ENCODE measurements at places on chromosomes 3 and 15. TPM values are rescaled to one million over a fixed set of nuclear protein-coding genes. Genes with fewer than 3 reads are reported as not detected.

GRCh38 chr3:120528163-120528562 is 68.0 kb upstream of the NDUFB4 start:
- H3K4me3 ChIP-seq: no peak overlapping the region
- DNase-seq: no peak
- H3K4me1 ChIP-seq: peaks cover 3% of the 10 kb centered on the region
- no peak overlapping the region for H3K27ac ChIP-seq
- H3K27me3 ChIP-seq: no peaks in the 10 kb centered on the region

- DNase-seq: no peak
- H3K27me3 ChIP-seq: no peaks in the 10 kb centered on the region
- no peak within 1 kb of the TSS for H3K27ac ChIP-seq
- H3K4me3 ChIP-seq: peak within 1 kb of the TSS; percentile 72
- H3K4me1 ChIP-seq: peaks cover 10% of the 10 kb centered on the region
Observed at GRCh38 chr15:78264304-78265136, at the start of gene DNAJA4. DNAJA4 (plus strand) TSS chr15:78264562; CDS start chr15:78264764, 202 bp downstream.

DNA sequence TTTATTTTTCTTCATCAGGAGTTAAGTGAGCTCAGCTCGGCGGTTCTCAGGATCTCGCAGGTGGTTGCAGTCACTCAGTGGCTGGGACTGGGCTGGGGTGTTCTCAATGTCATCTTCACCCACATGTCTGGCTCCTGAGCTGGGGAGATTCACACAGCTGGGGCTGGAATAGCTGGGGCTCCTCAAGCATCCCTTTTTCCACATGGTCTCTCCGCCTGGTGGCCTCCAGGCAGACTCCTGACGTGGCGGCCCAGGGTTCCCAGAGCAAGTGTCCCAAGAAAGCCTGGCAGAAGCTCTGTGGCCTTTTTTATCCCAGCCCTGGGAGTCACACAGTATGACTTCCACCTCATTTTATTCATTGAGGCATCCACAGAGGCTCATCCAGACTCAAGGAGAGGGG is 84.1 kb upstream of the ANKRD34C start:
- H3K4me1 ChIP-seq: no peaks in the 10 kb centered on the region
- H3K4me3 ChIP-seq: no peak overlapping the region
- no peaks in the 10 kb centered on the region for H3K36me3 ChIP-seq
- H3K27me3 ChIP-seq: peaks cover 43% of the 10 kb centered on the region
- no peak for DNase-seq
- no peak overlapping the region for H3K27ac ChIP-seq

- H3K36me3 ChIP-seq: peaks cover 80% of the 10 kb centered on the region
- H3K27ac ChIP-seq: no peak overlapping the region
- no peaks in the 10 kb centered on the region for H3K27me3 ChIP-seq
- no peak overlapping the region for H3K4me3 ChIP-seq
Observed at GRCh38 chr15:56234804-56235203, 8.9 kb downstream of the RFX7 start.

- DNase-seq: no peak
- no peaks in the 10 kb centered on the region for H3K4me1 ChIP-seq
- H3K27ac ChIP-seq: no peak overlapping the region
Observed at GRCh38 chr15:91465086-91465485, 365.0 kb downstream of the SV2B start.

GRCh38 chr15:45449916-45450867 is 71.8 kb upstream of the GATM start:
- H3K27me3 ChIP-seq: no peaks in the 10 kb centered on the region
- peak overlapping the region; percentile 85 for H3K27ac ChIP-seq
- H3K4me3 ChIP-seq: no peak overlapping the region
- no peaks in the 10 kb centered on the region for H3K4me1 ChIP-seq
- DNase-seq: no peak

- DNase-seq: no peak
- peaks cover 7% of the 10 kb centered on the region for H3K27me3 ChIP-seq
- H3K4me3 ChIP-seq: peak overlapping the region; percentile 89
- peaks cover 18% of the 10 kb centered on the region for H3K36me3 ChIP-seq
Observed at GRCh38 chr15:97961067-97961954, 808 bp downstream of the ARRDC4 start.

- H3K4me1 ChIP-seq: peaks cover 70% of the 10 kb centered on the region
- no peaks in the 10 kb centered on the region for H3K36me3 ChIP-seq
- peak overlapping the region; percentile 78 for H3K4me3 ChIP-seq
- H3K27ac ChIP-seq: peak overlapping the region; percentile 83
- peaks cover 7% of the 10 kb centered on the region for H3K27me3 ChIP-seq
Observed at GRCh38 chr3:57160076-57160764, 4.9 kb downstream of the IL17RD start.

DNA sequence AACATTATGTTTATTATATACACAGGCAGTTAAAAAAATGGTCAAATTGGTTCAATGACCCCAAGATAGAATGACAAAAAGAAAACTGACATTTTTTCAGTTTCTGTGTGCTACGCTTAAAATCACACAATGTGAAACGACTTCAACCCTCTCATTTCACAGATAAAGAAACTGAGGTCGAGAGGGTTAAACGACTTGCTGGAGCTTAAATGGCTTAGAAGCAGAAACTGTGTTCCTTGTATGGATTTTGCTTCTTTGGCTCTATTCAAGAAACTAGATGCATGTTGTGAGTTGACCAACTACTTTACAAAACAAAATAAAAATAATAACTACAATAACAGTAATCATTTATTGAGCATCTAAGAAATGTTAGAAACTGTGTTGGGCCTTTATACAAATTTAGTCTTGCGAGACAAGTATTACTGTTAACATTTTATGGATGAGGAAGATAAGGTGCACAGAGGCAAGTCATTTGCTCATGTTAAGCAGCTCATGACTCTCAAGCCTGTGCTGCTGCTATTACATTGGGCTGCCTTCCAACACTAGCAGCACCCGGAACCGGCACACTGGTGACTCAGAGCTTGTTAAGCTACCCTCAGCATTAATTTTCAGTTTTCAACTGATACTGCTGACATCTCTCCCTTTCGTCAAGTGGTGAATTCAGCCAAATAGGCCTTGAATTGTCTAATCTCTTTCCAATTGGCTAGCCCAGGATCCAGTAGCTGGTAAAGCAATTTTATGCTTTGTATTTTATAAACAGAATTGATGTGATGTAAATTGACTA is 487.6 kb downstream of the NAALADL2 start:
- DNase-seq: no peak
- H3K27me3 ChIP-seq: no peaks in the 10 kb centered on the region
- H3K4me3 ChIP-seq: no peak overlapping the region
- H3K27ac ChIP-seq: no peak overlapping the region
- peaks cover 4% of the 10 kb centered on the region for H3K36me3 ChIP-seq
- peaks cover 3% of the 10 kb centered on the region for H3K4me1 ChIP-seq

GRCh38 chr15:71639471-71639870 is 170.9 kb upstream of the NR2E3 start:
- no peaks in the 10 kb centered on the region for H3K36me3 ChIP-seq
- H3K4me3 ChIP-seq: no peak overlapping the region
- no peak for DNase-seq
- peaks cover 7% of the 10 kb centered on the region for H3K27me3 ChIP-seq

DNA sequence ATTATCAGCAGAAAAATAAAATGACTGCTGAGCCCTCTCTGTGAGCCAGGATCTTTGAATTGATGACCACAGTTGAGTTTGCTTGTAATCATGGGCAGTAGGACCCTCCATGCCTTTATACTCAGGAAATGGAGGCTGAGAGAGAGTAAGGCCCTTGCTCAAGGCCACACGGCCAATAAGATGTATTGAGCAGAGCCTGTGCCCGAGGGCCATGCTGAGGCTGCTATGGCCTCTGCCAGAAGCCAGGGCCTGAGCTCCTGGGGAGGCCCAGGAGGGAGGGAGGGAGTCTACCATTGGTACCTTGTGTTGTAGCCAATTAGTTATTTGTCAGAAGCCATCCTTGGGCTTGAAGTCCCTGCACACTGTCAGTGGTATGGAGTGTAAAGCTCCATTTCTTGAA is 151.4 kb downstream of the DNAJB8 start:
- peaks cover 27% of the 10 kb centered on the region for H3K4me1 ChIP-seq
- H3K4me3 ChIP-seq: no peak overlapping the region
- H3K36me3 ChIP-seq: peaks cover 3% of the 10 kb centered on the region

DNA sequence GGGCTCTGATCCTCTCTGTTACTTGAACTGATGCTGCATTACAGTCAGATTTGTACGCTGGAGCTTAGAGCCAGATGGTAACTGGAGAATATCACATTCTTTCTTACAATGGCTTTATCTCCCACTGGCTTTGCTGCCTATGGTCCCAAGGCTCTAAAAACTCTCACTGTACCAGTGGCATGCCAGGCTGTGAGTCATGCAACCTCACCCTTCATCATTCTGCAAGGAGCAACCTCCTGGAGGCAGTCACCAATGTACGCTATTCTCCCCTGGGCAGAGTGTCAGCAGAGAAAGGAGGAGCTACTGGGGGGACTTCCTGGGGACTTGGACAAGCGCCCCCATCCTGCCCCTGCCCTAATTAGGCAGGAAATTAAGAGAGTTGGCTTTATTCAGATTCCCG is 97.9 kb upstream of the EIF1B start:
- no peak for DNase-seq
- H3K27ac ChIP-seq: no peak overlapping the region
- no peak overlapping the region for H3K4me3 ChIP-seq

DNA sequence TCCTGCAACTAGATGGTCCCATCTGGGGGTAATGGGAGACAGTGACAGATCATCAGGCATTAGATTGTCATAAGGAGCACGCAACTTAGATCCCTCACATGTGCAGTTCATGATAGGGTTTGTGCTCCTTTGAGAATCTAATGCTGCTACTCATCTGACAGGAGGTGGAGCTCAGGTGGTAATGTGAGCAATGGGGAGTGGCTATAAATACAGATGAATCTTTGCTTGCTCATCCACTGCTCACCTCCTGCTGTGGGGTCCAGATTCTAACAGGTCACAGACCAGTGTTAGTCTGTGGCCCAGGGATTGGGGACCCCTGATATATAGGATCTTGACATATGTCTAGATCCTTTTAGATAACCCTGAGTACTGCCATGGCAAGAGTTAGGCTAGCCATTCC is 52.7 kb downstream of the RASGRF1 start:
- DNase-seq: no peak
- peaks cover 9% of the 10 kb centered on the region for H3K27me3 ChIP-seq
- no peaks in the 10 kb centered on the region for H3K36me3 ChIP-seq
- H3K4me1 ChIP-seq: peaks cover 6% of the 10 kb centered on the region
- H3K27ac ChIP-seq: no peak overlapping the region
- no peak overlapping the region for H3K4me3 ChIP-seq

DNA sequence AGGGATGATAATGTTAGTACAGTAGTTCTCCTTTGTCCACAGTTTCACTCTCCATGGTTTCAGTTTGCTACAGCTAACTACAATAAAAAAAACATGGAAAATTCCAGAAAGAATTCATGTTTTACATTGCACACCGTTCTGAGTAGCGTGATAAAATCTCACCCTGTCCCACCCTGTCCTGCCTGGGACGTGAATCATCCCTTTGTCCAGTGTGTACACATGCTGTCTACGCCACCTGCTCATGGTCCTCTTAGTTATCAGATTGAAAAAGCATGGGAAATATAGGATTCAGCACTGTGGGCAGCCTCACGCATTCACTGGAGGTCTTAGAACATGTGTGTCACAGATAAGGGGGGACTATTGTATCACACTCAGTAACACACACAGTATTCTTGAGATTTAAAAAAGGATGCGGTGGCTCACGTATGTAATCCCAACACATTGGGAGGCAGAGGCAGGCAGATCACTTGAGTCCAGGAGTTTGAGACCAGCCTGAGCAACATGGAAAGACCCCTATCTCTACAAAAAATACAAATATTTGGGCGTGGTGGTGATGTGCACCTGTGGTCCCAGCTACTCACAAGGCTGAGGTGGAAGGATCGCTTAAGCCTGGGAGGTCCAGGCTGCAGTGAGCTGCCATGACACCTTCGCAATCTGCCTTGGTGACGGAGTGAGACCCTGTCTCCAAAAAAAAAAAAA is 8.7 kb upstream of the FLNB start:
- H3K27ac ChIP-seq: peak overlapping the region; percentile 99
- no peak for DNase-seq
- peak overlapping the region; percentile 27 for H3K4me3 ChIP-seq
- no peaks in the 10 kb centered on the region for H3K36me3 ChIP-seq
- peaks cover 20% of the 10 kb centered on the region for H3K4me1 ChIP-seq
- H3K27me3 ChIP-seq: no peaks in the 10 kb centered on the region

DNA sequence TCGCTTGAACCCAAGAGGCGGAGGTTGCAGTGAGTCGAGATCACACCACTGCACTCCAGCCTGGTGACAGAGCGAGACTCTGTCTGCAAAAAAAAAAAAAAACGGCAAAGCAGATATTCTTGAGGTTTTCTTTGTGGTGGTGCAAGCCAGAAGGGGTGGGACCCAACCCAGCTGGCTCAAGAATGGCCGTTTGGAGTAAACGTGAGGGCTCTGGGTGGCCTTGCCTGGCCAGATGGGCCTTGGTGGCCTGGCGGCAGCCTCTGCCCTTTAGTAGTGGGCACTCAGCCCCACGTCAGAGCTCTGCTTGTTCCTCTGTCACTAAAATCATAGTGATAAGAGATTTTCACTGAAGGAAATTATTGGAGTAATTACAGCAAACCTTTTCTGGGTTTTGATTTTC is 50.5 kb downstream of the ATP1B3 start:
- H3K4me3 ChIP-seq: no peak overlapping the region
- H3K27me3 ChIP-seq: no peaks in the 10 kb centered on the region

- H3K4me3 ChIP-seq: no peak overlapping the region
- H3K27me3 ChIP-seq: no peaks in the 10 kb centered on the region
- DNase-seq: no peak
- no peaks in the 10 kb centered on the region for H3K4me1 ChIP-seq
- H3K27ac ChIP-seq: no peak overlapping the region
Observed at GRCh38 chr3:67006460-67006859, 8.4 kb downstream of the KBTBD8 start.

- peaks cover 33% of the 10 kb centered on the region for H3K27me3 ChIP-seq
- H3K4me3 ChIP-seq: no peak overlapping the region
- H3K36me3 ChIP-seq: no peaks in the 10 kb centered on the region
- no peak for DNase-seq
- H3K4me1 ChIP-seq: peaks cover 9% of the 10 kb centered on the region
Observed at GRCh38 chr3:186380622-186381380, 18.8 kb upstream of the DGKG start.

GRCh38 chr15:46061002-46061401 is 426.2 kb downstream of the SQOR start:
- H3K4me3 ChIP-seq: no peak overlapping the region
- no peak for DNase-seq
- H3K4me1 ChIP-seq: no peaks in the 10 kb centered on the region
- no peaks in the 10 kb centered on the region for H3K27me3 ChIP-seq

DNA sequence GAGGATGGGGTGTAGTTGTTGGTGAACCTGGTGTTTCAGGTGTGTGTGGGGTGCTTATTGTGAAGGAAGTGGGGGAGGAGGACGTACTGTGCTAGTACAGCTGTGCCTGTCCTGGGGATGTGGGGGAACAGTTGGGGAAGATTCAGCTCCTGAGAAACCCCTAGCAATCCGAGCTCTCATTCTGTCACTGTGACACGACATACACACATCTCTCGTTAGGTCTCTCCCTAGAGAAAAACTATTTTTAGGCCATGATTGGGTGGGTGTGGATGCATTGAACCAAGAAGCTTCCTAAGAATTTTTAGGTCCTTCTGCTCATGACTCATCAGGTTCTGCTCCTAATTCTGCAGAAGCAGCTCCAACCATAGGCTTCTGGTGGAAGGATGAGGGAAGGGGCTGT is 54.3 kb downstream of the SLC30A4 start:
- H3K4me3 ChIP-seq: no peak overlapping the region
- no peak overlapping the region for H3K27ac ChIP-seq
- no peaks in the 10 kb centered on the region for H3K4me1 ChIP-seq
- DNase-seq: no peak
- H3K27me3 ChIP-seq: peaks cover 24% of the 10 kb centered on the region
- H3K36me3 ChIP-seq: no peaks in the 10 kb centered on the region

PGBD4 gene
- total RNA-seq: 2.4 TPM

LRRC57 gene
- total RNA-seq: 29.0 TPM

TLR9 gene
- total RNA-seq: 0.22 TPM

CLEC3B gene
- total RNA-seq: 0.43 TPM

CLRN1 gene
- total RNA-seq: not detected

GRIP2 gene
- total RNA-seq: 2.7 TPM

HCLS1 gene
- 6.0 TPM for total RNA-seq

ZNF620 gene
- 12.3 TPM for total RNA-seq

PRRT3 gene
- total RNA-seq: 11.3 TPM

SCAMP5 gene
- 38.1 TPM for total RNA-seq

LCTL gene
- not detected for total RNA-seq

Data from type B pancreatic cell (in vitro differentiated cells).